ENCODE measurements at places on chromosomes 13 and 19. TPM values are rescaled to one million over a fixed set of nuclear protein-coding genes. Genes with fewer than 3 reads are reported as not detected.
A peak's percentile ranks its signal among the peaks of the same experiment; 100 is the strongest.

FUT6 gene
- total RNA-seq: 2.7 TPM

CYTH2 gene
- total RNA-seq: 60.7 TPM

C19orf73 gene
- total RNA-seq: 1.5 TPM

CEACAM5 gene
- 35.0 TPM for total RNA-seq

CCL25 gene
- not detected for total RNA-seq

ZNF491 gene
- 1.9 TPM for total RNA-seq

COMP gene
- total RNA-seq: 9.7 TPM

GRCh38 chr13:85879014-85879413 is 79.8 kb upstream of the SLITRK6 start:
- H3K4me1 ChIP-seq: no peaks in the 10 kb centered on the region
- no peak overlapping the region for H3K27ac ChIP-seq
- H3K4me3 ChIP-seq: no peak overlapping the region
- DNase-seq: no peak

GRCh38 chr13:110213461-110214074 is 93.4 kb downstream of the COL4A1 start:
- H3K4me1 ChIP-seq: peaks cover 33% of the 10 kb centered on the region
- no peak for DNase-seq
- no peak overlapping the region for H3K27ac ChIP-seq
- no peaks in the 10 kb centered on the region for H3K27me3 ChIP-seq
- H3K36me3 ChIP-seq: peaks cover 31% of the 10 kb centered on the region

DNA sequence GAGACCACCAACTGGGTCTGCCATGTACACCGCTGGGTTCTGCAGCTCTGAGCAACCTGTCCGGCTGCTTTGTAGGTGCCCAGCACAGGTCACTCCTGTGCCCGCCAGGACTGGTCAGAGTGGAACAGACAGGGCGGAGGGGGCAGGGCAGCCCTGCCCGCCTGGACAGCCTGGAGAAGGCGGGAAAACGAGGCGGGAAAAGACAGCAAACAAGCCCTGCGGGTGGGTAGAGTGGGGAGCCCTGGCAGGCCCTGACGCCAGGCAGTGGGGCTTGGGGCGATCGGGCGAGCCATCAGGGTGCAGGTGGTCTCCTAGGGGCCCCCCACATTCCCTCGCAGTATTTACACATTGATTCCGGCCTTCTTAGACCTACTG is 533 bp upstream of the UHRF1 start:
- H3K36me3 ChIP-seq: no peaks in the 10 kb centered on the region

DNA sequence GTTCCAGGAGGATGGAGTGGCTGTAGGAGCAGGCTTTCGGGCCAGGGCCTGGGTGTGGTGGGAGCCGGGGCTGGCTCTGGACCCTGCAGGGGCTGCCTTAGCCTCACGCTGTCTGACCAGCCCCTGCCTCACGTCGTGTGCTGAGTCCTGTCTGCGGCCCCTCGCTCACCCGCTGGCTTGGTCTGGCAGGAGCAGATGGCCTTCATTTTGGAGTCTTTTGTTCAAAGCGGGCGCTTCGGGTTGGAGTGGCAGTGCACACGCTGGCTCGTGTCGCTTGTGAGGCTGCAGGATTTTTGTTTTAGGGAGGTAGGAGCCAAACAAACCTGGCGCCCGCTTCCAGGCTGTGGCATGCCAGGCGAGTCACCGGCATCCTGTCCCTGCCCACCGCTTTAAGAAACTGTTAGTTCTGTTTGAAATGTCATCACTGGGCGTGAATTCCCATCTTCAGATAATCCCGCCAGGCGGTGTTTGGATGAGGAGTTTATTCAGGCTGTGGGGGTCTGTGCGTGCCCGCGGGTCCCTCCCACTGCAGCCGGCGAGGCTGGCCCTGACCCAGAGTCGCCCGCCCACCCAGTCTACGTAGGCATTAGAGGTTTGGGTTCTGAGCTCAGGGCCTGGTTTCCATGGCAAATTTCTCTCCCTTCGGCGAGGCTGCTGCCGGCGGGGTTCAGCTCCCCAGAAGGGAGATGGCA is 89.8 kb downstream of the KDM4B start:
- no peaks in the 10 kb centered on the region for H3K27me3 ChIP-seq
- peaks cover 19% of the 10 kb centered on the region for H3K36me3 ChIP-seq
- H3K4me3 ChIP-seq: no peak overlapping the region
- no peak overlapping the region for H3K27ac ChIP-seq
- no peak for DNase-seq

DNA sequence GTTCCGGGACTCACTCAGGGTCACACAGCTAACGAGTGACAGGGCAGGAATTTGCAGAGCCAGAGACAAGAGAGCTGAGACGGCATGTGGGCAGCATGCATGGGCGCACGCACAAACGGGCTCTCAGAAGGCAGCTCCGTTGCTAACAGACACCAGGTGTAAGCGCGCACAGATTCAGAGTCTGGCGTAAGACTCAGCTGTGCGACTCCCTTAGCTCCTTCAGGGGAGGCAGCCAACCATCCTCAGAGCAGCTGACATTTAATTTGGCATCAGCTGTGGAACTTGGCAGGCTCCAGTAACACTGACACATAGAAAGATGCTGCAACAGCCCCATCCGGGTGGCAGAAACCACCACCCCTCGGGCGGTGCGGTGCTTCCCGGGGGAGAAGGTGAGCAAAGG is 7.5 kb upstream of the TM6SF2 start:
- no peak for DNase-seq
- H3K4me1 ChIP-seq: no peaks in the 10 kb centered on the region
- H3K27me3 ChIP-seq: no peaks in the 10 kb centered on the region
- H3K27ac ChIP-seq: no peak overlapping the region
- no peak overlapping the region for H3K4me3 ChIP-seq

GRCh38 chr13:112714376-112715174 is 24.7 kb downstream of the ATP11A start:
- H3K4me3 ChIP-seq: no peak overlapping the region
- peak overlapping the region; percentile 24 for H3K27ac ChIP-seq
- DNase-seq: peak; percentile 58
- peaks cover 52% of the 10 kb centered on the region for H3K4me1 ChIP-seq
- H3K27me3 ChIP-seq: no peaks in the 10 kb centered on the region

GRCh38 chr19:17339088-17339741 is 1.9 kb downstream of the GTPBP3 start:
- H3K4me1 ChIP-seq: peaks cover 18% of the 10 kb centered on the region
- H3K27ac ChIP-seq: no peak overlapping the region
- no peak overlapping the region for H3K4me3 ChIP-seq
- no peaks in the 10 kb centered on the region for H3K27me3 ChIP-seq

DNA sequence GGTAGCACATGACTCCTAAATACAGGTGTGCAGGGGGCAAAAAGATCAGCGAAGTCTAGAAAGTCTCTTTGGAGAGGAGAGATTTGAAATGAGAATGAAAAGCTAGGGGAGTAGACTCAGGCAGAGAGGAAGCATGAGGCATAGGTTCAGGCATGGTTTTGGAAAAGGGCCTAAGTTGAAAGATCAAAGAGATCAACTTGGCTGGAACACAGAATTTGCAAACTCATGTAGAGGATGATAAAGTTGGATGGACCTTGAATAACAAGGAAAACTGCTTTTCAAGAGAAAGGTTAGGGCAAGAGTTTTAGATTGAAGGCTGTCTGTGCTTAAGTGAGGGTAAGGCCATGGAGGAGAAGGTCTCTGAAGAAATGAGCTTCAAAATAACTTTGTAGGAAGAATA is 47.4 kb upstream of the UBAC2 start:
- no peak overlapping the region for H3K4me3 ChIP-seq
- no peaks in the 10 kb centered on the region for H3K4me1 ChIP-seq
- DNase-seq: no peak

DNA sequence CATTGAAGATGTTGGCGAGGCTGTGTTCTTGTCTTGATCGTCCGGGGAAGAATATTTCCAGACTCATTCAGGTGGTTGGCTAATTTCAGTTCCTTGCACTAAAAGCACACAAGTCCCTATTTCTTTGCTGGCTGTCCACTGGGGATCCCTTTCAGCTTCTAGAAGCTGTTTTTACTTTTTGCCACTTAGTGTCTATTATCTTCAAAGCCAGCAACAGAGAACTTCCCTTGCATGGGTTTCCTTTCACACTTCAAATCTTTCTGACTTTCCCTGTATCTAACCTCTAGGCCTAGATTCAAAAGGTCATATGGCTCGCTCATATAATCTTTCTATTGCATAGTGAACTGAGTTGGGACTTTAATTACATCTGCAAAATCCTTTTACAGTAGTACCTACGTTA is 215.3 kb upstream of the PCDH9 start:
- no peaks in the 10 kb centered on the region for H3K36me3 ChIP-seq
- no peak overlapping the region for H3K27ac ChIP-seq
- H3K4me1 ChIP-seq: no peaks in the 10 kb centered on the region
- no peak for DNase-seq

- peaks cover 85% of the 10 kb centered on the region for H3K36me3 ChIP-seq
- H3K27me3 ChIP-seq: no peaks in the 10 kb centered on the region
- peak overlapping the region; percentile 92 for H3K27ac ChIP-seq
- H3K4me1 ChIP-seq: peaks cover 39% of the 10 kb centered on the region
Observed at GRCh38 chr13:41465241-41465847, 8.0 kb downstream of the RGCC start.

DNA sequence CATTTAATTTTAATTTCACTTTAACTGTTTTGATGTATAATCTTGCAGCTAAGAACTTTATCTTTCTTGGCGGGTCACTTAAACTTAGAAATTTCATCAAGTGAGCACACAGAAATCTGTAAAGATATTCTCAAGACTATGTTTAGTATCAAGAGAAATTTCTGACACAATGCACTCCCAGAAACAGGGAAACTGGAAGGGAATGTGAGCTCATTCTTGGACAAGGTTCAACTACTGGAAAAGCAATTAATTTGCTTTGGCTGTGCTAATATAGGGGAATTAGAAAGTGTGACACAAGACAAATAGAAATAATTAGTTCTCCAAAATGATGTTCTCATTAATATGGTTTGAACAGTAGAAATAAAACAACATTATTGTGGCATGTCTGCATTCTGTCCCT is 402.3 kb downstream of the DACH1 start:
- no peak for DNase-seq
- H3K4me1 ChIP-seq: no peaks in the 10 kb centered on the region
- H3K27me3 ChIP-seq: no peaks in the 10 kb centered on the region
- no peak overlapping the region for H3K4me3 ChIP-seq

GRCh38 chr13:106533943-106534638 is 1.4 kb downstream of the EFNB2 start:
- no peaks in the 10 kb centered on the region for H3K36me3 ChIP-seq
- no peaks in the 10 kb centered on the region for H3K27me3 ChIP-seq
- H3K4me1 ChIP-seq: peaks cover 10% of the 10 kb centered on the region
- DNase-seq: peak; percentile 85
- H3K4me3 ChIP-seq: peak overlapping the region; percentile 62
- H3K27ac ChIP-seq: peak overlapping the region; percentile 85

- H3K4me3 ChIP-seq: peak overlapping the region; percentile 24
- H3K4me1 ChIP-seq: no peaks in the 10 kb centered on the region
- no peak for DNase-seq
- no peak overlapping the region for H3K27ac ChIP-seq
Observed at GRCh38 chr13:106867249-106867648, 299.3 kb upstream of the ARGLU1 start.

All from upper lobe of right lung (tissue), 1 donor.